ENCODE measurements at places on chromosomes 5 and 9.

DNA sequence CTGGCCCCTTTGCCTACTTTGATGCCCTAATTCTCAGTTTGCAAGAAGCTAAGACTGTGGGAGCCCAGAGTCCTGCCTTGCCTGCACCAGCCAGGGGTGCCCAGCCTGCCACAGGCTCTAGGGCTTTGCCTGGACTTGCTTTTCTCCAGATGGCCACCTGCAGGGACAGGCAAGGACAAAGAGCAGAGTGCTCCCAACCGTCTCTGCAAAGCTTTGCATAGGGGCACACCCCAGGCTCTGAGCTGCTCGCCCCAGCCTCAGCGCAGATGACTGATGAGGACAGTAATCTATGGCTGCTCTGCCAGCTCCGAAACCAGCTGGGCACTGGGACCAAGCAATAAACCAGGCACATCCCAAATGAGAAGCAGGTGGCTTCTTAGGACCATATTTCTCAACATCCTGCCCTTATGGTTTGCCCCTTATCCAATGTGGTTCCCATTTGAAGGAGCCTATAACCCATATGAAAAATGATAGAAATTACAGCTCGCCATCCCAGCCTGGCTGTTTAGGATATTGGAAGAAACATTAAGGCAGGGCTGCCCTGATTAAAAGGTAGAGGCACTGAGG, 25.4 kb upstream of the TCF7 start:
- DNase-seq = no peak

DNA sequence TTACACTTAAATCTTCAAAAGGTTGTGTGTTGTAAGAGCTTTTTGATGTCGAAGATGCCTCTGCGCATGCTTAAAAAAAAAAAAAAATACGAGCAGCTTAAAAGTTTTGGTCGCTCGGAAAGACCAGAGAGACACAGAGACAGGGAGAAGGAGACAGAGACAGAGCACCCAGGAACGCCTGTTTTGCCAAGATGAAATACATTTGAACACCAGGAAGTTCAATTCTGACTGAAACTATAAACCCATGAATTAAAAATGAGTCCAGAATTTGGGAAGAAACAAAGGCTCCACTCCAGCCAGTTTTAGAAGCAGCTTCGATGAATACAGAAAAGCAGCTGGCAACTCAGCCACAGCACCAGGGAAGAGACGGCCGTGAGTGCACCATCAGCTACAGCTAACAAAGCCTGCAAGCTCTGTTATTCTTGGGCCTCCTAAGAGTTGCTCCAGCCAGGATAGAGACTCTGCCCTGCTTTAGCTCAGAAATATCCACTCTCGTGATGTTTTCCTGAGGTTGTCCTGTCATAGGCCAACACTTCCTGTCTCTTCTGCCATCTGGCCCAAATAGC, 2.5 kb upstream of the ZNF474 start:
- DNase-seq = no peak

- DNase-seq = no peak
These were observed 161.6 kb downstream of the BNC2 start for GRCh38 chr9:16708656-16709435.

GRCh38 chr5:54186108-54186507, 124.3 kb downstream of the ARL15 start:
- no peak for DNase-seq

DNA sequence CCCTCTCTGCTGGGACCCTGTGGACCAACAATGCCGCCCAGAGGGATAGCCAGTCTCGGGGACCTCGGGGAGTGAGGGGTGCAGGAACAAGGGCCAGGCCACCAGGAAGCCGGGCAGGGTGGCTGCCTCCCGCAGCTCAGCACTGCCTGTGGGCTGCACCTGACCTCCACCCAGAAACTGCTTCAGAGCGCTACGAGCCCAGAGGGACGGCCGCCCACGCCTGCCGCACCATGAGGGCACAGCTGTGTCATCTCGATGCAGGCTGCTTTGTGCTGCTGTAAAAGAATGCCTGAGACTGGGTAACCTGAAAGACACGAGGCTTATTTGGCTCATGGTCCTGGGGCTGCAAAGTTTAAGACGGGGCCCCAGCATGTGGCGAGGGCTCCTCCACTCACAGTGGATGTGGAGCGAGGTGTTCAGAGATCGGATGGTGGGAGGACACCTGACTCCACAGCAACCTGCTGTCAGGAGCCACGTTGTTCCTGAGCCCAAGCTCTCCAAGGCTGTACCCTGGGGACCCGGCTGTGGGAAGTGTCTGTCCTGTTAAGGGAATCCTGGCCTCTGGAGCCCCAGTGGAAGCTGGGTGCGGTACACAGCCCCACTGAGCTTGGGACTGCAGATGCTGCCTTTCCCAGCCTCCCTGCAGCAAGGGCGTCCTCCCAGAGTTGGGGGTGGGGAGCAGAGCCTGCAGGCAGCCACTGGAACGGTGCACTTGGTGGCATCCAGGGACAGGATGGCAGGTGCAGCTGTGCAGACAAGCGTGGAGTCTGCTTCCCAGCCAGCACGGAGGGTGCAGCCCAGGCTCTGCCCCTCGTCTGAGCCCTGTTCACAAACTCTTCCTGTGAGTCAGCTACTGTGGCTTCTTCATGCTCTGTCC, 11.8 kb upstream of the ZDHHC11 start:
- DNase-seq = no peak

- DNase-seq = no peak
These were observed 61.5 kb upstream of the TEX48 start for GRCh38 chr9:114743446-114743845.

GRCh38 chr9:121613009-121613752, 38.3 kb upstream of the DAB2IP start:
- no peak for DNase-seq

GRCh38 chr9:112061152-112061740, 113.9 kb downstream of the SUSD1 start:
- peak; percentile 2 for DNase-seq

DNA sequence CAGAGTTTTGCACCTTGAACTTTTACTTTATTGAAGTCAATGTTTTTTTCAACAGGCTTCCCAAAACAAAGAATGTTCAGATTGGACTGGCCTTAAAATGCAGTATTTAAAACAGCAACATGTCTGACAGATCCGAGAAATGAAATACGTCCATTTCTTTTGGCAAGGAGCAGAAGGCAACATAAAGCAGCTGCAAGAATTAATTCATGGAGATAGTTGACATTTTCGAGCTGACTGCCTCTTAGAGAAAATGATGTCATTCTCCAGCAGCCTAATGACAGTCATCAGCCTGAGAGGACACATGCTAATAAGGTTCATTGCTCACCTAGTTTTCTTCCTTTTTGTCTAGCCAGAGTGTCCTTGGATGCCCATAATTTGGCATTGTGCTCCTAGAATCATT, 232.2 kb upstream of the SEMA6A start:
- DNase-seq = no peak

Data from effector CD4-positive, alpha-beta T cell (primary cell).